ENCODE measurements at places on chromosomes 2 and 18.

DNA sequence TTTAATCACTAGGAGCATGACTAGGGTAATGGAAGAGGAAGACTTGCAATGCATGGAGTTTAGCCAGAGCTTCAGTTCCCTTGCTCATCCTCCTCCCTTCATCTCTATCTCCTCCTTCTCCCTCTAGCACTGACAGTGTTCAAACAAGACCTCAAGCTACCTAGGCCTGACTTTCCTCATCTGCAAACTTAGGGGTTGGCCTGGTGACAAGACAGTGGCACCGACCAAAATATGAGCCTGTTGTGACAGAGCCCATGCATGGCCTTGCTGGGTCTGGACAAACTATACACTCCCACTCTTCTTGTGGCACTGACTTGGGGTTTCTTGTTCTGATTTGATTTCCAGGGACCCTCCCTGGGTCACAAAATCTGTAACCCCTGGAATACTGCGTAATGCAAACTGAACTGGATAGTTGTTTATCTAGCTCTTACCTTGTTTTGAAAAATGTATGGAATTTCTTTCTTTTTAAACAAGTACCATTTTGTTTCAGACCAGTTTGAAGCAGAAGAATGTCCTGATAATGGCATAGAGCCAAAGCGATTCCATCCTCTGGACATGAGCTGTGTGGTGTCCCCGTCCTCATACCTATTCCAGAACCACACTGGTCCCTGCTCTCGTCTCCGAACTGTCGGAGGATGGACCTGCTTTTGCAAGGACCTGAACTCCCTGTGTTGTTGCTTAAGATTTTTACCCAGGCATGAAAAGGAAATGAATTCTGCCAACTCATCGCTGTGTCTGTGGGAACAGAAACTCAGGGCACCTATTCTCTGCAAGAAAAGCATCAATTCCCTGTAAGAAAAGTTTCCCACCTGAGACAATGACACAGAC lies 33.4 kb upstream of the PPP4R1 start:
- DNase-seq, result no peak

- no peak for DNase-seq
These were observed 12.6 kb upstream of the EIF2AK3 start for GRCh38 chr2:88639865-88640264.

DNA sequence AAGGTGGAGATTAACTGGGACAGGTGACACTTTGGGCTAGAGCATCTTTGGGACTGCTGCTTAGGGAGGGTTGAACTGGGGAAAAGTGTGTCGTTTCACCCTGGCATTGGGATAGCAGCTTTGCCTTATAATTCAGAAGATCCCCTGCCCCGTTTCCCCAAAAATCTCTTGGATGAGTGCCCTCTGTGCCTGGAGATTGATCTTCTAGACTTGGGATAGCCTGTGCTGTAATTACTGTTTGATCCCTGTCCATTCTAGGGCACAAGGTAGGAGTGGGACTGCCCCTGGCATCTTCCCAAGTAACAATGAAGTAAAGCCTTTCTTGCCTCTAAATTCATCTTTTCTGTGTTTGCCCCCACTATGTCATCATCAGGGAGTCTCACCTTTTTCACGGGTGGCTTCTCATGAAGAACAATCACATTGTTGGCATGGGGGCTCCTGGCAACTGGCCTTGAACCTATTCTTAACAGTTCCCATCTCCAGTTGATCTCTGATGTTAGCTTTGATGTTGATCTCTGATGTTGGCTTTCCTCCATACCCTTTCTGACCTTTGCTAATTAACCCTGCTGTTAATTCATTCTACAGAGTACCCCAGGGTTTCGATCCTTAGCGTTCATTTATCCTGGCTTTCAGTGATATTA lies 21.6 kb downstream of the MTHFD2 start:
- DNase-seq, result no peak

DNA sequence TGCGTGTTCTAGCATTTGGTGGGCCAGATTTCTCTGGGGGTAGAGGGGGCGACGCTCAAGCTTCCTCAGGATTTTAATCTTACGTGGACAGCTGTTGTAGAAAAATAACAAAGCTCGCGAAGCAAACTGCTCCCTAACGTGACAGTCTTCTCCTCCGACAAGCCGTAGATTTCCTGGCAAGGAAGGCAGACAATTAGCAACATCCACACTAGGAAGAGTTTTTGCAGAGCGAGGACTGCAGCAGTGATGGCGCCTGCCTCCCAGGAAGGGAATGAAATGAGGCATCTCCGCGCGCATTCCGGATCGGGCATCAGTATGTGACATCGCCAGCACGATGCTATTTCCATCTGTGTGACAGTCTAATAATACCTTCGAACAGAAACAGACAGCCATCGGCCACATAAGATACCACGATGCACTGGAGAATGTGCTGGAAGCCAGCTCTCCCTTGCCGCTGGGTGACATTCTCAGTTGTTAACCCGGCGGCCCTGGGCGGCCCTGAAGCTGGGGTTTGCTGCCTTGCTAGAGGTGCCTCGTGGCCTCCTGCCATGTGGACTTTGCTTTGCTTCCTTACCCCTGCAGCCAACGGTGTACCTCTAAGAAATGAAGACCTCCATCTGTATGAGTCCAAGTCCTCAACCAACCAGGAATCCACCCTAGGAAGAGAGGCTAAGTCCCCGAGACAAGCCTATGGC lies 101.8 kb upstream of the AGAP1 start:
- no peak for DNase-seq

DNA sequence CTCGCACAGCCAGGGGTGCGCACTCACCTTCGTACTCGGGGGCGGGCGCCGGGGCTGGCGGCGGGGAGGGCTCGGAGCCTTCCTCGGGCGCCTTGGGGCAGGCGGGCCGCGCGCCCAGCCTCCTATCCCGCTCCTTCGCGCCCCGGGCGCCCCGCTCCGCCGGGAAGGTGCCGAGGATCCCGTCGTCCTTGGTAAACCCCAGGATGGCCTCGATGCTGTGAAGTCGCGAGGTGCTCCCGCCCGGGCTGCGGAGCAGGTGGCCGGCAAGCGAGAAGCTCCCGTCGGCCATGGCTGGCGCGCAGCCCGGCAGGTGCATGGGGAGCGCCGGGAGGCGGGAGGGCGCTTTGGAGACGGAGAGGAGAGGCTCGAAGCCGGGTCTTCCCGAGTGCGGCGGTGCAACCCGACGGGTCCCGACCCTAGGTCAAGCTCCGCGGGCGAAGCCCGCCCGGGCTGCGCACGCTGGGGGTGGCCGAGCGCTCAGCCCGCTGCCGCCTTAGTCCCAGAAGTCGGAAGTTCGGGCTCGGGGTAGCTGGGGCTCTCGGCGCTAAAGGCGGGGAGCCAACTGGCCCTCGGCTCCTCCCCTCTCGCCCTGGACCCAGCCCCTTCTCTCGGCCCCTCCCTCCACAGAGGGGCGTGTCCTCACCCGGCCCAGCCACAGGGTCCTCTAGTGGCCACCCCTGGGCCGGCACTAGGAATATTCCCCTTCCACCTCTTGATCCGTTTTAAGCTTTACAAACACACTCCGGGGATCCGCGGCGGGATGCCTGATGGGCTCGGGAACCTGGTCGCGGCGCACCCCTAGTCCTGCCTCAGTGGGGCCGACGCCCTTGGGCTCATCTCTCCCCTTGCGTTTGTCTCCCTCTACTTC lies at the start of gene RAX:
Gene RAX (minus strand): TSS at position 564 of the 868 bp plus-strand sequence. CDS start 248 bp downstream, at position 316.
- no peak for DNase-seq

DNA sequence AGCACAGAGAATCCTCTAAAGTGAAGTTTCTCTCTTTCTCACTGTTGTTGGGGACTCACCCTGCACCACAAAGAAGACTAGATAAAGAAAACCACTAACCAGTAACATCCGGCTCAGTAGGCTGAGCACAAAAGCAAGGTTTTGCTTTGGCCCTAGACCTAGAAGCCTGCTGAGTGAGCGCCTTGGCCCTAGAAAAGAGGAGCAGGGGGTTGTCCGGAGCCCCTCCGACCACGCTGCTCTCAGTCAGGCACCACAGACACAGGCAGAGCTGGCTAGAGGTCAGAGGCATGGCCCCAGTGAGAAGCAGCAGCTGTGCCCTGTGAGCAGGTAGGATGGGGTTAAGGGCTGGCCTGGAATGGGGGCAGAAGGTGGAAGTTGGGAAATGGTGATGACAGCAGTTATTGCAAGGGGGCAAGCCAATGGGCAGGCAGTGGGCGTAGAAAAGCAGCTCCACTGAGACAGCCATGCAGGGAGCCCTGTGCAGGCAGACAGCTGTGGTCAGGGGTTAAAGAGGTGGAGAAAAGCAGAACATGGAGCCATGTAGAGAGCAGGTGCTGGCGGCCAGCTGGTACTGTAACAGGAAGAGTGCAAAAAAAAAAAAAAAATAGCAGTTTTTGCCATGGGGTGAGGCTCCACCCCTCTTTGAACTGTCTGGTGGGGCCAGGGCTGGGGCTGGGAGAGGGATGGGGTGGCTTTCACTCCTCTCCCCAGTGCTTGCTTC lies 36.9 kb upstream of the SLC14A1 start:
- DNase-seq, result no peak

- no peak for DNase-seq
These were observed 160.0 kb downstream of the DNAH6 start for GRCh38 chr2:84676295-84676694.

DNA sequence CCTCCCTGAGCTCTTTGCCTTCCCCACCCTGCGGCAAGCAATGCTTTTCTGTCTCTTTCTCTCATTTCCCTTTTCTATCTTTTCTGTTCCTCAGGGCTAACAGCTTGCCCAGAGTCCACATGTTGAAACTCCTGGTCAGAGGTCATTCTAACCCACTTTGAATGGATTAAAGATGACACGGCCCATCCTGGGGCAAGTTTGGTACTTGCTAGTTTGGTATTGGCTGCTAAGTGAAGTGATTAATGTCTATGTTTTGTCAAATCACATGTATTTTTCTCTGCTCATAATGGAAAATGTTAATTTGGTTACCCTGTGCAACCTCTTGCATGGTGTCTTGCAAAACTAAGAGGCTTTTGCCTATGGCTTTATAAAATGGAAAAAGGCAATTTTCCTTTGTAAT lies 960.2 kb downstream of the CNTNAP5 start:
- no peak for DNase-seq

- DNase-seq, result no peak
These were observed 24.4 kb downstream of the SGPP2 start for GRCh38 chr2:222448748-222449181.

DNA sequence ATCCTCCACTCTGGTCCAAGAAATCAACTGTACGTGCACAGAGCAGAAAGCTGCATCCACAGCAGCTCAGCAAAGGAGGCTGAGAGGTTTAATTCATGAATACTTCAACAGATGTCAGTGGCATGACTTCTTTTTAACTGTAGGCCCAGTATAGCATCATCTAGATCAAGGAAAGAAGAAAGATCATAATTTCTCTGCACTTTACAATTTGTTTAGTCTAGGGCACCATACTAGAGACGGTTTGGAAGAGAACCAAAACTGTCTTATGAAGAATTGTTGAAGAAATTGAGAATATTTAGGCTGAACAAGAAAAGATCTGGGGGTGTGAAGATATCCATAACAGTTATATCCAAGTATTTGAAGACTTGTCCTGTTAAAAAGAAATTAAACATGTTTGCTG lies 30.5 kb upstream of the MAP3K20 start:
- DNase-seq, result no peak

DNA sequence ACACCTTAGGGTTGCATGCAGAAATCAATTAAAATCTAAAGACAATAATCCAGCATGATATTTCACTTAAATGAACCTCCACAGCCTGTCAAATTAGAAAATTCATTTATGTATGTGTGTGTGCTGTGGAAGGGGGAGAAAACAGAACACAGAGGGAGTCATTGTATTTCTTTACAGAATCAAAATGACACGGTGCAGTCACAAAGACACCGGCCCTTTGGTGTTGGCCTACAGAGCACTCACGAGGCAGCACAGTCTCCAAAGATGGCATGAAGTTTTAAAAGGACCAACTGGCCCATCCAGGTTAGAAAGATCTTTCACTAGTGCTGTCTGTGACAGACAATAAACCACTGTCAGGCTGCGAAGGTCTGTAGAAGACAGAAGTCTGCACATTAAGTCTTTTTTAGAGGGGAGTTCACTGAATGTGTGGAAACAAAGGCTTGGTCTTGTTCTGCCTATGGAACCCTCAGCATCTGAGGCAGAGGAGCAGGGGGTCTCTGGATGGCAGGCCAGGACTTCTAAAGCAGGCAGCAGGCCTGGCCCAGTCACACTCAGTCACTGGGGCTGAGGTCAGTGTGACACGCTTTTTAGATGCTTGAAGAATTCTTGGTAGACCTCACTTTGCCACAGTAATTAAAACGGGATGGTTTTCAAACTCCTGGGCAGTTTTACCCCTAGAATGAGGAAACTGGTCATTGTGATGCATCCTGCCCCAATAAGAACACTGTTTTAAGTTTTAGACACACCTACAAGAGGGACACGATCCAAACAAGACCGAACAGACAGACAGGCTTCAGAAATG lies 184.9 kb downstream of the AFF3 start:
- DNase-seq, result no peak

GRCh38 chr2:100730290-100730868 lies 89.6 kb upstream of the NPAS2 start:
- DNase-seq, result peak; percentile 8

DNA sequence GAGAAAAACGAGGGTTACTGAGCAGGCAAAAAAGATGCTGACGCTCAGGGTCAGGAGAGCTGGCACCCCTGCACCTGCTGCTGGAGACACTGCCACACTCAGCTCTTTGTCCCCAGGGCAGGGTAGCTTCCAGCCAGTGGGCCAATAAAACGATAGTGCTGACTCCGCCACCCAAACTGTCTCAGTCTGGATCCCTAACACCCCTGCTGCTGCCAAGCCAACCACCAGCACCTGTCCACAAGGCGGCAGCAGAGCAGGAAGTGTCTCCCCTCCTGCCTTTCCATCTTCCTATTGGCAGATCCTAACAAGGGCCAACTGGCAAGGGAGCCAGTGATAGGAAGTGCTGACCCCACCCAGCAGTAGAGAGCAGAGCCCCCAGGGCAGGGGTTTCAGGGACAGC lies 531.5 kb upstream of the SALL3 start:
- DNase-seq, result no peak

DNA sequence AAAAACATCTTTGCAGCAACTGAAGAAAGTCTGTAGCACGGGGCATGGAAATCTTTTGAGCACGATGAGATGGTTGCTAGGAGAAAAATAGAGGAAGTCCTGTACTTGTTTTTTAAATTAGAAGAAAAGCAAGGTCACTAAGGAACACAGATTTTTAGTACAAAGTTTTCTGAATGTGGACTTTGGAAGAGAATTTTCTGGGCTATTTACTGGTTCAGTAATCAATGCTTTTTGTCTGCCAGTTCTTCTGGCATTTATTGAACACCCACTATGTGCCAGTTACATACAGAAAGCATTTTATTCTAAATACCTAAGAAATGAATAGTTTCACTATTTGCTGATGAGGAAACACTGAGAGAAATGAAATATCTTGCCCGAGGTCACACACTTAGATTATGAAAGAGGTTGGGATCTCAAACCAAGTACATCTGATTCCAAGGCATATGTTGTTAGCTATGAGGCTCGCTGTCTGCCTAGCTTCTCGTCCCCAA lies 15.6 kb upstream of the MAP3K20 start:
- DNase-seq, result no peak

DNA sequence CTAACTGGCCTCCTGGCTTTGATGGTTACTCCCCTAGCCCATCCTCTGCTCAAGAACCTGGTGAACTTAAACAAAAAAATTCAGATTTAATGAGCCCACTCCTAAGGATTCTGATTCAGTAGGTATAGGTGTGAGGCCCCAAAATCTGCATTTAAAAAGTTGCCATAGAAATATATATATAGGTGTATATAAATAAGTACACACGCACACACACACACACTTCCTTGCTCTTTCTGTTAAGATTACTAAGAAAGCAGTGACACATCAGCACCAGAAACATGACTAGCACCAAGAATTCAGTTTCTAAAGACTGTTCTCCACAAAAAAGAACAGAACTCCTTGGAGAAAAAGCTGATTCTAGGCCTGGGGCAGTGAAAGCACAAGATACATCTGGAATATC lies 17.8 kb downstream of the EML6 start:
- DNase-seq, result no peak

Data from stimulated activated CD4-positive, alpha-beta T cell treated with anti-CD3 and anti-CD28 coated beads, Interleukin-1b, Interleukin-23, amount 100 ng/mL, for 4 hours (primary cell).